ENCODE measurements at places on chromosomes 2 and 18.

GRCh38 chr2:149204686-149205085, 125.7 kb upstream of the LYPD6 start:
- no peak for DNase-seq

DNA sequence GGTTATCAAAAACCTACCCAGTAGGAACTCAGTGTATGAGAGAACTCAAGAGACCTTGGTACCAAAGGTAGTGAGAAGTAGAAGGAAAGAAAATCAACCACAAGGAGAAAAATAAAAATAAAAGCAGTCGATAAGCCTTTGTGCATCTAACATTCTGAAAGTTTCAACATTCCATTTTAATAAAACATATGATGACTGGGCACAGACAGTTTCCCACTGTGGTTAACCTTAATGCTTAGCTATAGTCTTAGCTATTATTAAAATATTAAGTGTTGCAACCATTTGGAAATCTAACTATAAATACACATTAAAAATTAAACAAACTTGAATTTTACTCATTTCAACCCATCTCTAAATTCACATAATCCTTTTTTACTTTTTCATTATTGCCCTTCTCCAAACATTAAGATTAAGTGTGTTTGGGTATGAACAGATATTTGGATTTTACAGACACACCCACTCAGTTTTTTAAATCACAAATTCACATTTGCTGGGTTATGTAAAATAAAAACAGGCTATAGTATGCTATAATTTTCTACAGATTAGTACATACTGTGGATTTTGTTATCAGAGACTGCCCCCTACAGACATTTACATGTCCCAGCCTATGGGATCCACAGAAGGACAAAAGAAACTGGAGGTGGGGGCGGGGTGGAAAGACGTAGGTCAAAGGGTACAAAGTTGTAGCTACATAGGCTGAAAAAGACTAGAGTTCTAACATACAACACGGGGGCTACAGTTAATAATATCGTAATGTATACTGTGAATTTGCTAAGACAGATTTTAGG, 32.8 kb downstream of the SRBD1 start:
- peak; percentile 8 for DNase-seq

DNA sequence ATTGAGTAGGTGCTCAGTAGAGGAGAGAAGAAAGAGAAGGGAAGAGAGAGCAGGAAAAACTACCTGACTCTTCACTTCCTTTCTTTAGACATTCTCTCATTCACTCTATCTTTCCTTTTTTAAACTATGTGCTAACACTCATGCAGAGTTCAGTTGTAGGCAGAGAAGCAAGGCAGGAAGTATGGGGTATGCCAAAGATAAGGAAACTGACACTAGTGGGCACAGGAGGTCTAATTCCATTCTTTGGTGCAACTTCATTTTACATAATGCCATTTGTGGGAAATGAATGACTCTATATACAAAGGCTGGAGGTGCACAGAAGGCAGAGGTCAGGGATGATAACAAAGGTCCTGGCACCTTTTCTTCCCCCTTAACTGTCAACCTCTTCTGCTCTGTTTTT, 35.1 kb upstream of the ACVR1 start:
- no peak for DNase-seq

- no peak for DNase-seq
Observed at GRCh38 chr2:42371611-42372473, 10.8 kb upstream of the COX7A2L start.

- DNase-seq = no peak
Observed at GRCh38 chr2:8004250-8004681, 677.6 kb upstream of the ID2 start.

GRCh38 chr18:59560556-59560955, 136.7 kb downstream of the CCBE1 start:
- DNase-seq = no peak

DNA sequence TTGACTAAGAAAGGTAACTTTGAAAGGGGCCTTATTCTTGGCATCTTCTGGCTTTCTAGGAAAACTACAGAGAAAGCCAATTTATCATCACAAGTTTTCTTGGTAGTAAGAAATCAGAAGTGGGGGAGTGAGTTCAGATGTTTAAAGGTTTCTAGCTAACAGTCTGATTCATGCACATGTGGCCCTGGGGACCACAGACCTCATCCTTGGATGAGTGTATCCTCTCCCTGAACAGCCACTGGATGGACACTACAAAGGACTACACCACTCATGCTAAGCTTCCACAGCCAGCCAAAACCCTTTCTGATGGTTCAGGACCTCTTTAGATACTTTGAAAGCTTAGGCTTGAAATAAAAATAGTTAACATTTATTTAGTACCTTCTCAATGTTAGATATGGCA, 218.3 kb upstream of the STK17B start:
- no peak for DNase-seq

DNA sequence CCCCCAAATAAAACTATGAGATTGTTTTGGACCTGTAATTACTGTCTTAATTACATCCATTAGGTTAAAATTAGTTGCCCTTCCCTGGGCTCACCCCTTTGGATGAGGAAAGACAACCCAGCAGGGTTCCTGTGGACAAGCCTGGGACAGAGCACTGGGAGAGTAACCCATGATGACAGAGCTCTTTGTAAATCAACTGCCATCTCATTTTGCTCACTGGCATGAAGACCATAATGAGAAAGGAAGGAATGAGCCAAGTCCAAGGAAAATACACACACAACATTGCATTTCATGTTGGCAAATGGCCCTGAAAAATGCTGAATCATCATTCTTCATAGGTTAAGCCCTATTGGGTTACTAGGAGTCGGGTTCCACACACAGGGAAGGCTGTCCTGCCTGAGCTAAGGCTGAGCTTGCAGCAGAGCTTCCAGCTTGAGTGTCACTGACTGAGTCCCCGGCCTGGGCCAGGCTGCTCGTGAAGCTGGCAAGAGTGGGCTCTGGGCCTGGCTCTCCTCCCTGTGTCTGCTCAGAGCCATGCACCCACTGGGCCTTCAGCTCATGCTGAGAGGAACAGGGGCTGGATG, 94.1 kb upstream of the ACAA2 start:
- no peak for DNase-seq

GRCh38 chr2:205543937-205544702, 138.2 kb upstream of the NRP2 start:
- peak; percentile 2 for DNase-seq

DNA sequence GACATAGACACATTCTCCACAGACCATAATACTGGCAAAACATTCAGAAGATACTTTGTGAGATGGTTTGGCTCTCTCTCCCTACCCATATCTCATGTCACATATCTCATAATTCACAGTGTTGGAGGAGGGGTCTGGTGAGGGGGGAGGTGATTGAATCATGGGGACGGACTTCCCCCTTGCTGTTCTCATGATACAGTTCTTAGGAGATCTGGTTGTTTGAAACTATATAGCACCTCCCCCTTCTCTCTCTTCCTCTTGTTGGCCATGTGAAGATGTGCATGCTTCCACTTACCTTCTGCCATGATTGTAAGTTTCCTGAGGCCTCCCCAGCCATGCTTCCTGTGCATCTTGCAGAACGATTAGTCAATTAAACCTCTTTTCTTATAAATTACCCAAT, 61.1 kb downstream of the HK2 start:
- DNase-seq = no peak

DNA sequence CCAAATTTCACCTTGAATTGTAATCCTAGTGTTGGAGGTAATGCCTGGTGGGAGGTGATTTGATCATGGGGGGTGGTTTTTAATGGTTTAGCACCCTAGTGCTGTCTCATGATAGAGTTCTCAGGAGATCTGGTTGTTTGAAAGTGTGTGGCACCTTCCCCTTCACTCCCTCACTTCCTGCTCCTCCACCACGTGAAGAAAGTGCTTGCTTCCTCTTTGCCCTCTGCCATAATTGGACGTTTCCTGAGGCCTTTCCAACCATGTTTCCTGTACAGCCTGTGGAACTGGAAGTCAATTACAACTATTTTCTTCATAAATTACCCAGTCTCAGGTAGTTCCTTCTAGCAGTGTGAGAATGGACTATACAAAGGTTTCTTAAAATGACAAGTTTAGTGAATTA, 251.8 kb upstream of the NETO1 start:
- no peak for DNase-seq

DNA sequence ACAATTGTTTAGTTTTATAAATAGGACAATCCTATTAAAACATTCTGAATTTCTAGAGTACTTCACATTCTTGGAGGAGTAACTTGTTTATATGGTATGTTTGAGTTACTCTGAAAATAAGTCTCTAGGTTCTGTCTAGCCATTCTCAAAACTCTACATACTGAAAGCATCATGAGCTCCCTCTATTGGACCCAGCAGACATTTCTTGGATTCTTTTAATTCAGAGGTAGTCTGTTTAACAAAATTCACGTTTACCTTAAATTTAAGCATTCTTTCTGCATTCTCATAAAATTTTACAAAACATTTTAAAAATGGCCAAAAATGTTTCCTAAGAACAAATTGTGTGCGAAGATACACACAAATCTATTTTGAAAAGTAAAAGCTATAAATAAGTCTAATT, 15.3 kb downstream of the SP9 start:
- peak; percentile 25 for DNase-seq

- DNase-seq = no peak
Observed at GRCh38 chr2:219709331-219709761, 81.9 kb downstream of the SLC4A3 start.

DNA sequence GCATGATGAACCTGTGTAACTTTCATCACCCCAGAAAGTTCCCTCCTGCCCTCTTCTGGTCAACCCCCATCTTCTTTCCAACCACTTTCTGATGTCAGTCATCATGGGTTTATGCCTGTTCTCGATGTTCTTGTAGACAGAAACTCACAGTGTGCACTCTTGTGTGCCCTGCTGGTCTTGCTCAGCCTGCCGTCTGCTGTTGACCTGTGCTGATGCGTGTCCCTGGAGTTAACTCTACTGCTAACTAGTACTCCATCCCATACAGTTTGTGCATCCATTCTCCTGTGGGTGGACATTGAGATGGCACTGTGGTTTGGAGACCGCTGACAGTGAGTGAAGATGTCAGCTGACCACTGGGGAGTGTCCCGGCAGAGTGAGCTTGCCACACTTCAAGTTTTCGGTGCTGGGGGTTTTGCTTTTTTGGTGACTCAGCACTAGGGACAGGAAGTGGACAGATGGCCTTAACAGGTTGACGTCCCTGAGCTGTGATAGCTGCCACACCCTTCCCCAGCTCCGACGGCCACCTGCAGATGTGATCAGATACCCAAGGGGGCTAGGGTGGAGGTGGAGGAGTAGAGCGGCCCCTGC, 14.8 kb downstream of the KLHL29 start:
- DNase-seq = peak; percentile 35

DNA sequence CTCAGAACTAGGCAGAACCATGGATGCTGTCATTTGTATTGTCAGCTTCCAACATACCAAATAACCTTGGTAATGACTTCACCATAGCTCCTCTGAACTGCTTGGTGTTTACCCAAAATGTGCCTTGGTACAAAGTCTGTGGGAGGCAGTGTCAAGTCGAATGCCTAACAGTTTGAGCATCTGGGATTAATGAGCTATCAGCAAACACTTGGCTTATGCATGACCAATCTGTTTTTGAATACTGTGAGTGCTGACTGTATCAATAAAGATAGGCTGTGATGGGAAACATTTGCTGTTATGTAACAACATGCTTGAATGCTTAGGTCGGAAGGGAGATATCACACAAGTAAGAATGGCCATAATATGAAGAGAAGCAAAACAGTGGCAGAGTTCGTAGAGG, 455.4 kb downstream of the CMPK2 start:
- DNase-seq = no peak

DNA sequence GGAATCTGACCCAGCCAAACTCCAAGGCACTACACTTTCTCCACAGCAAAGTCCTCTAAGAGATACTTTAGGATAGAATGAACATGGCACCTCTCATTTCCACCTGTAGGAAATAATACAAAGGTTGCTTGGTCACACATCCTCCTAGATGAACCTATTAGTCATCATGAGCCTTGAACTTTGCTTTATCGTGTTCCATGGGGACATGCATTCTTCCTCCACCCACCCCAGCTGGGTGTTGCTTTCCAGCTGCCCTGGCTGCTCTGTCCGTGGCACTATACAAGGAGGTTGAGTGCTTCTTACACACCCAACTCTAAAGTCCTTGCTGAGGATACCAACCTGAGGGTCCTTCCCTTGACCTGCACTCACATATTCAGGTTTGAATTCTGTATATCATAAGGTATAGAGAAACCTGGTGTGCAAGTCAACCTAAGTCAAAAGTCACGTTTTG, 52.7 kb downstream of the SPRED2 start:
- peak; percentile 40 for DNase-seq

DNA sequence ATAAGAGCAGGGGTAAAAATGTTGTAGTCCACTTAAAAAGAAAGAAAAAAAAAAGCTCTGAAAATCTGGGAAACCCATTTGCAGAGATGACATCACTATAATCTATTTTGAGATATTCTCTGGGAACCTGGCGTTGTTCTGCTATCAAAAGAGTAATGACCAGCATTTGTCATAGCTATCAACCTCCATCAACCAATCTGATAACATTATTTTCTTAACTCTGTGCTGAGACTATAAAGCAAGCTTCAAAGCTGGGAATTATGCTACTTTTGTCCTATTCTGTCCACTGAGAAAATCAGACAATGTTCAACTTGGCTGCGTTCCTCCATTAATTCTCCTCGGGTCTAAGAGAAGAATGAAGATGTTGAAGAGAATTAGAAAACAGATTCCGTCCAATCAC, 107.5 kb downstream of the STK39 start:
- DNase-seq = no peak

GRCh38 chr2:25063876-25064660, 22.2 kb downstream of the EFR3B start:
- DNase-seq = no peak

- DNase-seq = no peak
Observed at GRCh38 chr2:148582679-148583511, 61.7 kb upstream of the EPC2 start.

- DNase-seq = no peak
Observed at GRCh38 chr18:56086176-56086575, 498.2 kb upstream of the TCF4 start.

GRCh38 chr2:85132834-85133637, at the start of gene TCF7L1:
TCF7L1 (plus strand) TSS chr2:85133392; CDS start chr2:85133685, 293 bp downstream.
- peak; percentile 81 for DNase-seq

- no peak for DNase-seq
Observed at GRCh38 chr2:29000956-29001355, 19.9 kb downstream of the TOGARAM2 start.

DNA sequence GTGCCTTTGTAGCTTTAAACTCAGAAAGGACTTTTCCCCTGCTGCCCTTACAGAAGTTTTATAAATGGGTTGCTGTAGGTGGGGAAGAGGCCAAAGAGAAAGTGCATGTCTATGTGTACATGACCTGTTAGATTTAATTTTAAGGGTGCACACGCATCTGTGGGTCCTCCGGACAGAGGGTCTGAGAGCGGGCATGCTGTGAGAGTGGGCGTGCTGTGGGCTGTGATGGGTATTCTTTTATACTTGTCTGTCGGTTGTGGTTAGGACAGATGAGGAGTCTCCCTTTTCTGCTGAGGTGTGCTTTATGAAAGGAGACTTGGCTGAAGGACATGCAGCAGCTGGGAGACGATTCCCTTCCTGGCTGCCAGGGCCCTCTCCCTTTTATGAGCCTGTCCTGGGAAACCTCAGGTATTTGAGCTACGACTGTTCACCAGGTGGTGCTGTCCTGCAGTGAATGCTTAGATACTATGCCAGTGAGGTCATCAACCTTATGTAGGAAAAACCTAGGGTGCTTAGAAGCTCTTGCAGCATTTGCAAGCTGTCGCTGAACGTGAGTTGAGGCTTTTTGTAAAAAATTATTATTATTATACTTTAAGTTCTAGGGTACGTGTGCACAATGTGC, 67.5 kb downstream of the TANC1 start:
- peak; percentile 88 for DNase-seq

- DNase-seq = no peak
Observed at GRCh38 chr2:16554060-16554583, 111.5 kb downstream of the CYRIA start.
